ENCODE measurements at places on chromosomes 7 and 10.

GRCh38 chr10:30057421-30057841 is 2.0 kb downstream of the JCAD start:
- no peak for DNase-seq

- DNase-seq = no peak
Measured at GRCh38 chr7:70344726-70345125, 746.5 kb downstream of the AUTS2 start.

DNA sequence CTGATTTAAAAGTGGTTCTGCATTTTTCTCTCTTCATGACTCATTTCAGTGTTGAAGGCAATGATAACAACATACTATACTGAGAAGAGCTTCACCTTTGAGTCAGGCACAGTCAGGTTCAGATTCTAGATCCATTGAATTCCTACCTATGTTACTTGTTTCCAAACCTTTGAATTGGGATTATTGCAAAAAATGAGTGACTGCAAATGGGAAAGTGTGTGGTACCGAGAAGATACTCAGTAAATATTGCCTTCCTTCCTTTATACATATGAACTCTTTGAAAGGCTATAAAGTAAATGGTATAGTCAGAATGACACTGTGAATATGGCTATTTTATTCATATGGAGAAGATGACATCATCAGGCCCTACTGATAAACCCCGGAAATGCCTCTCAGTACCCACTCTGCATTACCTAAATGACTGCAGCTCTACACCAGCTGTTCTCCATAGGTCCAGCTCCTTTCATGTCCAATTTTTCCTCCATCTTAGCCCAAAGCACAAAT is 66.7 kb upstream of the FGL2 start:
- peak; percentile 91 for DNase-seq

- no peak for DNase-seq
Measured at GRCh38 chr10:34033078-34033477, 698.6 kb upstream of the NRP1 start.

DNA sequence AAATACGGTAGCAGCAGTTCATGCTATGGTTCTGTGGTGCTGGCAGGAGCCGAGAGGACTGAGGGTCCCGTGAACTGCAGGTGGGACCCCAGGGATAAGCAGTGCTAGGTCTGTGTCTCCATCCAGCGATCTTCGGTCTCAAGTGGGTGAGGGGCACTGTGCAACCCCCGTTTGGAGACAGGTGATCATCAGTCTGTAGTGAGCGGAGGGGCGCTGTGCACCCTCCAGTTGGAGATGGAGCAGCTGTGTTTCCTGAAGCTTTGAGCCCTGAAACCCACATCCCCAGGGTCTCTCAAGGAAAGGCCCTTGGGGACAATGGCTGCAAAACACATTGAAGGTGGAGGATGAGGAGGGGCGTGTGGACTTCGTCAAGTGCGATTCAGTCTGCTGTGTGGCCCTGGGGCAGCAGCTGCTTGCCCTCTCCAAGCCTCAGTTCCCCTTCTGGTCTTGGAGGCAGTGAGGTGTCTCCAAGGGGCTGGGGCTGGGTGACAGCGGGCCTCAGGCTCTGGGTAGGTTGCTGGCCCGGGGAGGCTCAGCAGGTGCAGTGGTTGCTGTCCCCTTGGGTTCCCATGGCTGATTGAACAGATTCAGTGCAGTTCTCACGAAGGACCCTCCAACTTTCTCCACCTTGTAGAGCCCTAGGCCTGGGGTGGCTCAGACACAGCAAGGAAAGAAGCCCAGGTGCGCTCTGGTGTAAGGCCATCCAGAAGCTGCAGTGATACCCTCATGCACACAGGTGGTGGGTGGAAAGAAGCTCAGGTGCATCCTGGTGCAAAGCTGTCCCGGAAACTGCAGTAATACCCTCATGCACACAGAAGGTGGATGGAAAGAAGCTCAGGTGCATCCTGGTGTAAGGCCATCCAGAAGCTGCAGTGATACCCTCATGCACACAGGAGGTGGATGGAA is 160.6 kb downstream of the ADARB2 start:
- DNase-seq = no peak

GRCh38 chr7:85061456-85061855 is 125.4 kb downstream of the SEMA3D start:
- no peak for DNase-seq

GRCh38 chr10:7670157-7670556 is 3.4 kb upstream of the ITIH5 start:
- DNase-seq = no peak

GRCh38 chr7:121373177-121373576 is 22.9 kb downstream of the FAM3C start:
- DNase-seq = no peak

DNA sequence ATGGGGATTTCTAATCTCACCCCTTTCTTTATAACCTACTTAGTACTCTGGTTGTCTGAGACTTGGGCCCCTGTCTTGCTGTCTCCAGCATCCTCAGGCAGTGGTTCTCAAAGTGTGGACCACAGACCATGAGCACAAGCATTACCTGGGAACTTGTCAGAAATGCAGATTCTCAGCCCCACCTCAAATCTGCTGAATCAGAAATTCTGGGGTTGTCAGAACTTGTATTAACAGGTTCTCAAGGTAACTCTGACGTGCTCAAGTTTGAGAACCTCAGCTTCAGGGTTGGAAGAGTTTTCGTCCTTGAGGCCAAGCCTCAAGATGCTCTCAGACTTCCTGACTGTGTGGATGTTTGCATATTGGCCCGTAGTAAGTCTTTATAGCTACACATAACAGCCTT is 97.4 kb downstream of the REEP3 start:
- no peak for DNase-seq

DNA sequence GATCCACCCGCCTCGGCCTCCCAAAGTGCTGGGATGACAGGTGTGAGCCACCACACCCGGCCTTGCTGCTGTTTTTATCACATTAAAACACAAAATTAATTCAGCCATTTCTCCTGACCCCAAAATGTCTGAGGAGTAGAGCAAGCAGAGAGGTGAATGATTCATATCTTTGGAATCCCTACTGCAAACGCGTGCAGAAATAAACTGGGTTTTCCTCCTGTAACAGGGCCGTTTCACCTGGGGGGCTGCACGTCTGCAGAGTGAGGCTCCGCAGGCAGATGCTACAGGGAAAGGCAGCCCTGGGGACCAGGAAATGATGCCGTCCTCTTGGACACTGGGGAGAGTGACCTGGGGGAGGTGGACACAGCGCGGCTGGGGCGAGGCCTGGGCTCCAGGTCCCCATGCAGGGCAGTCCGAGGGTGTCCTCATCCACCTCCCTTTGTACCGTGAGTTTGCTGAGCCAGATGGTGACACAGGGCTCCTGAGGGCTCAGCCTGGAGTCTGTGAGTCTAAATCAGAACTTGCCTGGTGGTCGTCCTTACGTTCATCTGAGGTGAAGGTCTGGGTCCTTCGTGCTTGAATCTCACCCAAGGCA is 41.9 kb downstream of the PDGFA start:
- no peak for DNase-seq

DNA sequence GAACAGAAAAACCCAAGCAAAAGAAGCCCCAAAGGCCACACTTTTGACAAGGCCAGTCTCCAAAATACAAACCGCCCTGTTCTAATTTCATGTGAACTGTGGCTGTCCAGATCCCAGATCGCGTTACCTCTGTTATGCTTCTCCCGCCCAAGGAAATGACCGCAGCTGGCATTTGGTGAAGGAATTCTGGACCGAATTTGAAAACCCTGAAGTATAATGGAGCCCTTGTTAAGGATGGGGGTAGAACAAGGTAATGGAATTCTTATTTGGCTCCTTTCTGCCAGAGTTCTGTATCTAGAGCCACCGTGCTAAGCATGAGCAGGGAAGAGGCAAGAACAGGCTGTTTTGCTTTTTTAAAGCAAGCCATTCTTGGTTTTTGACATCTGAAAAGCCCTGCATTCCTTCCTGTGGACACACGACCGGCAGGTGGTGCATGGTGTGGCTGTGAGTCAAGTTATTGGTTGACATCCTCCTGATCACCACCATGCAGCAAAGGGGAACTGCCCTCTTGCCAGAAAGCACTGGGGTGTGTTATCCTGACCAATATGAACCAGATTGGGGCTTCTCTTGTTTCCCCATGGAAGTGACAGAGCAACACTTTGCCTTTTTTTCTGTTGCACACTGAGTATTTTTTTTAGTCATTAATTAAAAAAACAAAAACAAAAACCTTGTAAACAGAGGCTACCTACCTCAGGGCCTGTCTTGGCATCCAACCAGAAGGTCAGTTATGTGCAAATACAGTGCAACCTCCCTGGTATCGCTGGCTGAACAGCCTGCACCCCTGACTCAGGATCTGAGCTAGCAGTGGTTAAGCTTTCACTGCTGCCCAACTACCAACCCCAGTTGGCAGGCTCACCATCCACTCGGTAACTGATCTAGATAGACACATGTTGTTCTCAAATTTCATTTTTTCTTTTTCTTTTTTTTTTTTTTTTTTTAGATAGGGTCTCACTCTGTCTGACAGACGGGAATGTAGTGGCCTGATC is 14.2 kb downstream of the UCMA start:
- DNase-seq = no peak

GRCh38 chr7:22672846-22673680 is 53.9 kb upstream of the IL6 start:
- peak; percentile 73 for DNase-seq

DNA sequence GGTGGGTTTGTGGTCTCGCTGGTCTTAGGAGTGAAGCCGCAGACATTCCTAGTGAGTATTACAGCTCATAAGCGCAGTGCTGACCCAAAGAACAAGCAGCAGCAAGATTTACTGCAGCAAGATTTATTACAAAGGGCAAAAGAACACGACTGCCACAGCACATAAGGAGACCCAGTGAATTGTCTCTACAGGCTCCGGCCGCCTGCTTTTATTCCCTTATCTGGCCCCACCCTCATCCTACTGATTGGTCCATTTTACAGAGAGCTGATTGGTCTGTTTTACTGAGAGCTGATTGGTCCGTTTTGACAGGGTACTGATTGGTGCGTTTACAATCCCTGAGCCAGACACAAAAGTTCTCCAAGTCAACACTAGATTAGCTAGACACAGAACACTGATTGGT is 82.1 kb downstream of the VIPR2 start:
- no peak for DNase-seq

DNA sequence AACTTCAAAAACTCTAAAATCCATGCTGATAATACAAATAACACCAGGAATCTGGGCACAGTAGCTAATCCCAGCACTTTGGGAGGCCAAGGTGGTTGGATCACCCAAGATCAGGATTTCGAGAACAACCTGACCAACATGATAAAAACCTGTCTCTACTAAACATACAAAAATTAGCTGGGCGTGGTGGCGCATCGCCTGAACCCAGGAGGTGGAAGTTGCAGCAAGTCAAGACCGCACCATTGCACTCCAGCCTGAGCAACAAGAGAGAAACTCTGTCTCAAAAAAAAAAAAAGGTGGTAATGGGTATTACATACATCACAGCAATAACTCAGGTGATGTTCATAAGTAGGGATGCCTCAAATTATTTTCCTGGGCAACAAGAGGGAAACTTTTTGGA is 315.0 kb upstream of the MEOX2 start:
- no peak for DNase-seq

GRCh38 chr10:72935361-72935760 is 19.2 kb downstream of the PLA2G12B start:
- no peak for DNase-seq

DNA sequence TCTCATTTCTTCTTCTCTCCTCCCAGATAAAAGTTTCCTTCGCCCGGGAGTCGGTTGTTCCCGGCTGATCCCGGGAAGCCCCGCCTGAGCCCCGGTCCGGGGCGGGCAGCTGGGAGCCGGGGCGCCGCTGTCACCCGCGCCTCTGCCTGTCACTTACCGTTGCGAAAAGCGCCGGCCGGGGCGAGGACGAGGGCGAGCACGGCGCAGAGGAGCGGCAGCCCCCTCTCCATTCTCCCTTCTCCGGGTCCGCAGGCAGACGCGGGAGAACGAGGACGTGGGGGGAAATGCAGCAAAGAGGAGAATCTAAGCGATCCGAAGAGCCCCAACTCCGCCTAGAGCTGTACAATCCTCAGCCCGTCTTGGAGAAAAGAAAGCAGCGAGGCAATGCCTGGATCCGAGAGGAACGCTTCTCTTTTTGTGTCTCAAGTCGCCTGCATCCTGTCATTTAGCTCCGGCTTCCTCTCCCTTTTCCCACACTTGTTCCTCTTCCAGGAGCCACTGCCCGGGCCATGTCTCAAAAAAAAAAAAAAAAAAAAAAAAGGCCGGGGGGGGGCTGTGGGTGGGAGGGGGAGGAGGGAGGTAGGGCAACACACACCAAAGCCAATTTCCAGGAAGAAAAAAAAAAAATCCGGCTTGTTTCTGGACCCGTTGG is at the start of gene NRP1:
Gene NRP1 (minus strand): TSS at position 515 of the 652 bp plus-strand sequence. CDS start 285 bp downstream, at position 230.
- DNase-seq = no peak

DNA sequence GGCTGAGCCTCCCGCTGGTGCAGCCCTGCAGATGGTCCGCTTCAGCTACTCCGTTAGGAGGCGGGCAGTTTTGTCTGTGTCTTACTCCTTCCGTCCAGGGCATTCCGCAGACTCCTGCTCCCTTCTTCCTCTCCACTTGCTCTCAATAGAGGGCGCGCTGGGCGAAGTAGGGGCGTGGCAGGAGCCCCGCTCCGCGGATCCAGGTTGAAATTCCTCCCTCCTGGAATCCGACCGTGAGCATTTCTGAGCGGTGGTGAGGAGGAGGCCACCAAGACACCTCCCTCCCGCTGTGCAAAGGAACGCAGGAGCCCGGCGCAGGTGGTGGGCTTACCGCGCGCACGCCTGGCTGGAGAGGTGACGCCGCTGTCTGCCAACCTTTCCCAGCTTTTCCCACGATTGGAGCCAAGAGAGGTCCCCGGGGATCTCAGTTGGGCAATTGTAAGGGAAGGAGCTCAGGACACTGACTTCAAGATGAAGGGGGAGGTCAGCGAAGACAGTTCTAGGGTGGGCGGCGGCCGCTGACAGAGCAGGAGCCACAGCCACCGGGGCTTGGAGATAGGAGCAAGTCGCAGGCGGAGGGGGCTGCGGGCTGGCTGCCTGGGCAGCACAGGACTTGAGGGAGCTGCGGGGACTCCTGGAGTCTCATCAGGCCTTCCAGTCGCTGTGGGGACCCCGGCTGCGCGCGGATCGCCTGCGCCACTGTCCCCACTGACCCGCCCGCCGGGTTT is 1011.3 kb downstream of the XPNPEP1 start:
- DNase-seq = no peak

DNA sequence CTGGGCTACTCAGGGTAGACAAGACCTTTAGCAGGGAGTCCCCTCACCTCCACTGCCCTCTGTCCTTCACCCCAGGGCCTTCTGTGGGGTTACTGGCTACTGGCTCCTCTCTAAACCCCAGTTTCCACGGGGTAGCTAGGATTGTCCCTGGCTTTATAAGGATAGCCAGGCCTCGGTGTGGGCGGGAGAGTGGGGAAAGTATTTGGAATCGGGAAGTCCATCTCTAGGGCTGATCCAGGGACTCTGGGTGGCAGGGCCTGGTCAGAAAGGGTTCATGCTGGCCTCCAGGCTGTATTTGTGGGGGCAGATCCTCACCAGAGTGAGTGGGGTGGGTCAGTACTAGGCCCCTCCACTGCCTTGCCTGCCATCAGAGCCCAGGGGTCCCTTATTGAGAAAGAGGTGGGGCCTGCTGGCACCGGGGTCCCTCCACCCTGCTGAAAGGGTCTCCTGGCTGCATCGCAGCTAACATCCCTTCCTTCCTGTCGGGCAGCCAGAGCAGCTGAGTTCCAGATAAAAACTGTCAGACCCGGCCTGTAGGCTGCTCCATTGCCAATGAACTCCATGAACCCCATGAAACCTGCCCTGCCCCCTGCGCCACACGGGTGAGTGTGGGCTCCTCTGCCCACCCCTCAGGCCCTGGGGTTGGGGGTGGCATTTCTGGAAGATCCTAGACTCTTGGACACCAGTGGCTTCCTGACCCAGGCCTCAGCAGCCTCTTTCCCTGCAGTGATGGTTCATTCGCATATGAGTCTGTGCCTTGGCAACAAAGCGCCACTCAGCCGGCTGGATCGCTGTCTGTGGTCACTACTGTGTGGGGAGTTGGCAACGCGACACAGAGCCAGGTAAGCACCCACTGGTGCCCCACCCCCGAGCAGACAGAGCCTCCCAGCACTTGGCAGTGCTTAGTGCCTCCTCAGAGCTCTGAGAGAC is 7.3 kb downstream of the ZMIZ2 start:
- no peak for DNase-seq

All from activated CD4-positive, alpha-beta T cell treated with anti-CD3 and anti-CD28 coated beads, Interleukin-10, Interleukin-2, amounts not matched to agents 100 ng/mL and 50 ng/mL, durations not matched to agents 16 hours and 8 hours (primary cell).